Pancreas (tissue), 10 donors: ENCODE measurements at places on chromosomes 5 and 9.

GRCh38 chr5:148619484-148619883 is 34.8 kb downstream of the HTR4 start:
- H3K27me3 ChIP-seq: no peaks in the 10 kb centered on the region
- H3K4me3 ChIP-seq: no peak overlapping the region
- no peak for DNase-seq
- no peaks in the 10 kb centered on the region for H3K36me3 ChIP-seq

- no peaks in the 10 kb centered on the region for H3K27me3 ChIP-seq
- H3K4me3 ChIP-seq: no peak overlapping the region
- H3K36me3 ChIP-seq: no peaks in the 10 kb centered on the region
- peaks cover 8% of the 10 kb centered on the region for H3K4me1 ChIP-seq
Observed at GRCh38 chr5:139273322-139273571, 20.3 kb upstream of the MATR3 start.

DNA sequence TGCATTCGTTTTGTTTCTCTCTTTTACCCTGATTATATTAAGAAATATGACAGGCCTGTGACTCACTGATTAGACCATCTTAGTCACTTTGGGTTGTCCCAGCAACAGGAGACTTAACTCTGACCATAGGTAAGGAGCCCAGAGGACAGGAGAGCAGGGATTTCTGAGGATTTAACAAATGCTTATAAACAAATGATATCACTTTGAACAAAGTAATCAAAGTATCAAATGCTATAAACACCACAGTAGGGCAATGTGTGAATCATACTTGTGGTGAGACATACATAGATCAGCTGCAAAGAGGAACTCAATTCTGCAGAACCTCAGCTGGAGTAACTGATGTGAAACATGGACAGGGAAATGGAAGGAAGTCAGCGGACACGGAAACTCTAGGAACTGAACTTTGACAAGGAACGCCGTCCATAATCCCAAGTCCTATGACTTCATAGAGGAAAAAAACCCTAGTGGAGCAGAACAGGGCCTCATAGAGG is 190.6 kb upstream of the MSX2 start:
- no peaks in the 10 kb centered on the region for H3K4me1 ChIP-seq
- no peak overlapping the region for H3K4me3 ChIP-seq
- no peak for DNase-seq
- no peaks in the 10 kb centered on the region for H3K36me3 ChIP-seq

- no peaks in the 10 kb centered on the region for H3K4me1 ChIP-seq
- H3K27me3 ChIP-seq: no peaks in the 10 kb centered on the region
- no peaks in the 10 kb centered on the region for H3K36me3 ChIP-seq
- H3K27ac ChIP-seq: no peak overlapping the region
- no peak for DNase-seq
Observed at GRCh38 chr5:155906046-155906445, 420.9 kb upstream of the SGCD start.
